HepG2 (cell line): ENCODE measurements at places on chromosomes 12 and 14. TPM values are rescaled to one million over a fixed set of nuclear protein-coding genes. Genes with fewer than 3 reads are reported as not detected.

The SLC25A21 gene
- 2.9 and 3.3 TPM in 2 replicates for total RNA-seq

The DBX2 gene
- total RNA-seq: not detected in 2 replicates

The INHBC gene
- total RNA-seq: 1.5 and 1.8 TPM in 2 replicates

The PRPH gene
- not detected in 2 replicates for total RNA-seq

The OASL gene
- 0.18 and 0.22 TPM in 2 replicates for total RNA-seq

The ANO4 gene
- not detected in 2 replicates for total RNA-seq

The JPH4 gene
- total RNA-seq: 0.14 and 0.22 TPM in 2 replicates

The RAD51AP1 gene
- 49.3 and 79.3 TPM in 2 replicates for total RNA-seq

The SLC5A8 gene
- not detected in 2 replicates for total RNA-seq

The FAM186B gene
- 0.17 and 0.20 TPM in 2 replicates for total RNA-seq

The DDN gene
- 0.51 and 0.53 TPM in 2 replicates for total RNA-seq

The FGF23 gene
- not detected in 2 replicates for total RNA-seq

The PLBD2 gene
- 5.5 and 8.5 TPM in 2 replicates for total RNA-seq

The LAG3 gene
- 0.11 TPM in 1 of 2 replicates, not detected in the other for total RNA-seq

The HVCN1 gene
- total RNA-seq: 0.20 and 0.49 TPM in 2 replicates

The SSPN gene
- not detected in 2 replicates for total RNA-seq

The VDR gene
- 0.21 and 0.33 TPM in 2 replicates for total RNA-seq

The RASAL1 gene
- not detected in 2 replicates for total RNA-seq

The MEG3 gene
- total RNA-seq: not detected in 2 replicates

The RASSF8 gene
- 9.2 and 10.4 TPM in 2 replicates for total RNA-seq

The ST8SIA1 gene
- not detected in 2 replicates for total RNA-seq

The PCED1B gene
- 0.10 and 0.11 TPM in 2 replicates for total RNA-seq

The CEP83 gene
- 17.7 and 19.2 TPM in 2 replicates for total RNA-seq

The GEMIN2 gene
- total RNA-seq: 110 and 160 TPM in 2 replicates

The FOXM1 gene
- total RNA-seq: 25.9 and 28.6 TPM in 2 replicates

The CACNA2D4 gene
- 7.2 and 14.2 TPM in 2 replicates for total RNA-seq

The RPL10L gene
- not detected in 2 replicates for total RNA-seq

The KIF26A gene
- not detected in 2 replicates for total RNA-seq

The KCTD10 gene
- 6.9 and 12.5 TPM in 2 replicates for total RNA-seq

The DIO2 gene
- total RNA-seq: not detected in 2 replicates

The PUS1 gene
- 23.5 and 24.7 TPM in 2 replicates for total RNA-seq

The TMEM253 gene
- 0.29 TPM in 1 of 2 replicates, not detected in the other for total RNA-seq

The TAS2R8 gene
- 0.09 TPM in 1 of 2 replicates, not detected in the other for total RNA-seq

The TSHR gene
- not detected in 2 replicates for total RNA-seq

The GLS2 gene
- 12.2 and 14.0 TPM in 2 replicates for total RNA-seq

The NID2 gene
- not detected in 2 replicates for total RNA-seq

The TPPP2 gene
- total RNA-seq: 0.58 and 0.63 TPM in 2 replicates

The TAC3 gene
- 0.15 TPM in 1 of 2 replicates, not detected in the other for total RNA-seq

The DNAJC22 gene
- total RNA-seq: 23.0 and 31.7 TPM in 2 replicates

The ACOT6 gene
- 0.27 TPM in 1 of 2 replicates, not detected in the other for total RNA-seq

The VASH1 gene
- total RNA-seq: 0.18 and 0.24 TPM in 2 replicates

The TAS2R10 gene
- 1.00 TPM in 1 of 2 replicates, not detected in the other for total RNA-seq

The SERPINA10 gene
- total RNA-seq: 12.1 and 20.1 TPM in 2 replicates

The RPS6KL1 gene
- total RNA-seq: 8.1 and 11.5 TPM in 2 replicates

The AQP6 gene
- 0.51 and 1.3 TPM in 2 replicates for total RNA-seq

The NINJ2 gene
- total RNA-seq: 0.62 and 0.94 TPM in 2 replicates

The ATF1 gene
- 29.3 and 48.0 TPM in 2 replicates for total RNA-seq

The PLA2G1B gene
- total RNA-seq: 0.87 and 1.4 TPM in 2 replicates

The NUBPL gene
- total RNA-seq: 44.1 and 67.1 TPM in 2 replicates

The GDF3 gene
- not detected in 2 replicates for total RNA-seq

The ORAI1 gene
- 5.9 and 9.2 TPM in 2 replicates for total RNA-seq

The SERPINA12 gene
- total RNA-seq: not detected in 2 replicates

The OR4L1 gene
- not detected in 2 replicates for total RNA-seq

The PPFIA2 gene
- not detected in 2 replicates for total RNA-seq
